Fibroblast of skin of left biceps (primary cell): ENCODE measurements at places on chromosomes 2 and 18.

DNA sequence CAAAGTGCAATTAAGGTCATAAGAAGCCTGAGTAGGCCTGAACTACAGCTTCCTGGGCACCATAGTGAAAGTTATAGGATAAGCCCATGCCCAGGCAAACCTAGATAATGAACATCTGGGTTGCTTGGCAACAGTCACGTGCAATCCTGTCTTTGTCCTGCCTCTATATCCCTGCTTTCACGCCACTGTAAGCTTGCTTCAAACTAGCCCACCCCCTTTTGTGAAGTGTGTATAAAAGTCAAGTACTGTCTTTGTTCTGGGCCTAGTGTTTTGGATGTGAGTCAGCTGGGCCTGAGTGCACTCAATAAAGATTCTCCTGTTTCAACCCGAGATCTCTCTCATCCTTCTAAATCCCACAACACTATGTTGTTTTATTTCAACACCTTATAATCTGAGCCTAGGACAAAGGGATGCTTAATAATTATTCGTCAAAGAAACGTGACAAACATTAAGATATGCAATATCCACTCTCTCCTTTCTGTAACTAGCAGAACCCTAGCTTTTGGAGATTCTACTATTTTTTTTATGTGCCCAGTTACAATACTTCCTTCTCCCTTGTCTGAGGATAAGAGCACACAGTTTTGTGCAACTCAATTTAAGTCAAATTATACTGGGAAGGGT is 927.8 kb downstream of the SUCLG1 start:
- DNase-seq = no peak

- DNase-seq = no peak
Measured at GRCh38 chr2:100992262-100992661, 9.8 kb upstream of the RPL31 start.

DNA sequence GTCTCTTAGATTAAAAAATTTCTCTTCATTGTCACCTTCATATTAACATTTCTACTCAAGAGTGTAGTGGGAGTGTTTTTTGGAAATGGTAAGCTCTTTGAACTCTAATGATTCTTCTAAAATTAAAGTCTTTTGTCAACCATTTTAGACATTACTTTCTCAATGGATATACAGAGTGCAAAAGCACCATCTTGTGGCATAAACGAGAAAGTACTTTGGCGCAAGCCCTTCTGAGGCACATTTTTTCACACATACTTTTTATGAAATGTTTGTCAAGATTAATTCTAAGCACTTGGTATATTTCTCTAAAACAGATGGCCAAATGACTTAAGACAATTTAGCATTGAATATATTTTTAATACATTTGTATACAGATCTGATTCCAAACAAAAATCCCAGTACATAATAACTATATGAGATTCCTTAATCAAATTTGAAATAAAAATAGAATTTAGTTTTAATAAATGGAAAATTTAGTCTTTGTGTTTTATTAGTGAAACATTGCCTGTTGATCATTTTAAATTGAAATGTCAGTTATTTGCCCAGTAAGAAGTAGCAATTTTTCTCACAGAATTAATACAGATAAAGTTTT is 63.3 kb upstream of the GALNT5 start:
- DNase-seq = no peak

DNA sequence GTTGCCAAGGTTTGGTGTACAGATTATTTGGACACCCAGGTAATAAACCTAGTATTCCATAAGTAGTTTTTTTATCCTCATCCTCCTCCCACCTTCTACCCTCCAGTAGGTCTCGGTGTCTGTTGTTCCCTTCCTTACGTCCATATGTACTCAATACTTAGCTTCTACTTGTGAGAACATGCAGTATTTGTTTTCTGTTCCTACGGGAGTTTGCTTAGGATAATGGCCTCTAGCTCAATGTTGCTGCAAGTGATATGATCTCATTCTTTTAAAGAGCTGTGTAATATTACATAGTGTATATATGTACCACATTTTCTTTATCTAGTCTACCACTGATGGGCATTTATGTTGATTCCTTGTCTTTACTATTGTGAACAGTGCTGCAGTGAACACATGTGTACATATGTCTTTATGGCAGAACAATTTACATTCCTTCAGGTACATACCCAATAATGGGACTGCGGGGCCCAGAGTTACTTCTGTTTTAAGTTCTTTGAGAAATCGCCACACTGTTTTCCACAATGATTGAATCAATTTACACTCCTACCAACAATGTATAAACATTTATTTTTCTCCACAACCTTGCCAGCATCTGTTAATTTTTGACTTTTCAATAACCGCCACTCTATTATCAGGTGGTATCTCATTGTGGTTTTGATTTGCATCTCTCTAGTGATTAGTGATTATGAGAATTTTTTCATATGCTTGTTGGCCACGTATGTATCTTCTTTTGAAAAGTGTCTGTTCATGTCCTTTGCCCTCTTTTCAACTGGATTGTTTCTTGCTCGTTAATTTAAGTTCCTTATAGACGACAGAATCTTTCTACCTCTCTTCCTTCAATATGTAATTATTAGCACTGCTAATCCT is 88.0 kb downstream of the MEMO1 start:
- no peak for DNase-seq

GRCh38 chr18:76528477-76529432 is 33.7 kb upstream of the ZNF516 start:
- DNase-seq = no peak

GRCh38 chr18:853471-853870 is 41.4 kb upstream of the YES1 start:
- no peak for DNase-seq

DNA sequence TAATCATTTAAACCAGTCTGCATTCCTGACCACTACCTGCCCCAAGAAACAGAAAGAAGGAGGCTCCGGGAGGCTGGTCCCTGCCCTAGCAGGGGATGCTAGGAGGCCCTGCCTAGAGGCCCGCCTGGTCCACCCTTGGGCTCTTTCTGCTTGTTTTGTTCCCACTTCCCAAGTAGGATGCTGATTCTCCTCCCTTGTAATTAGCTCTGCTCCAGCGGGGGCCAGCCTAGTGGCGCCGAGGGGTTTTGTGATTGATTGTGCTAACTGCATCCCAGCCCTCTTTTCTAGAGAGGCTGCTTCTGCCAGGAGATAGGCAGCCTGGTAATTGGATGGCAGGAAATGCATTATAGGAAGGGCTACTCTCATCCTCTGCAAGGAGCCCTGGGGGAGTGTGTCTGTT is 220.0 kb downstream of the LOXHD1 start:
- DNase-seq = no peak

- no peak for DNase-seq
Measured at GRCh38 chr2:99850084-99850710, 292.2 kb downstream of the AFF3 start.

GRCh38 chr2:122156176-122156890 is 400.9 kb downstream of the TSN start:
- no peak for DNase-seq

DNA sequence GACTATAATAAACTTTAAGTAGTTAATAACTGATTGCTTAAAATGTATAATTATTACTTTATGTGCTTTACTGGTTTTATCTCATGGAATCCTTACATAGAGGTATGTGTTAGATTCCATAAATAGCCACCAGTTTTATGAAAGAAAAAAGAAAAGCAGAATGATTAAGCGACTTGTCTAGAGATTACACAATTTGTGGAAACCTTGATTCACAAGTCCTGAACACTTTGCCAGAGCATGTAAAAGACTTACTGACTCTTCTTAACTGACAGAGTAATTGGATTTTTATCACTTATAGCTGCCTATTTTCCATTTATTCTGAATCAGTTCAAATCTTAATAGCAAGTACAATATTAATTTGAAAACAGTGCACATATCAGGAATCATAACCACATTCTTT is 448.7 kb upstream of the NETO1 start:
- no peak for DNase-seq

- DNase-seq = no peak
Measured at GRCh38 chr18:22250591-22250996, 81.2 kb downstream of the GATA6 start.

GRCh38 chr2:28326469-28326805 is 66.2 kb upstream of the FOSL2 start:
- no peak for DNase-seq

DNA sequence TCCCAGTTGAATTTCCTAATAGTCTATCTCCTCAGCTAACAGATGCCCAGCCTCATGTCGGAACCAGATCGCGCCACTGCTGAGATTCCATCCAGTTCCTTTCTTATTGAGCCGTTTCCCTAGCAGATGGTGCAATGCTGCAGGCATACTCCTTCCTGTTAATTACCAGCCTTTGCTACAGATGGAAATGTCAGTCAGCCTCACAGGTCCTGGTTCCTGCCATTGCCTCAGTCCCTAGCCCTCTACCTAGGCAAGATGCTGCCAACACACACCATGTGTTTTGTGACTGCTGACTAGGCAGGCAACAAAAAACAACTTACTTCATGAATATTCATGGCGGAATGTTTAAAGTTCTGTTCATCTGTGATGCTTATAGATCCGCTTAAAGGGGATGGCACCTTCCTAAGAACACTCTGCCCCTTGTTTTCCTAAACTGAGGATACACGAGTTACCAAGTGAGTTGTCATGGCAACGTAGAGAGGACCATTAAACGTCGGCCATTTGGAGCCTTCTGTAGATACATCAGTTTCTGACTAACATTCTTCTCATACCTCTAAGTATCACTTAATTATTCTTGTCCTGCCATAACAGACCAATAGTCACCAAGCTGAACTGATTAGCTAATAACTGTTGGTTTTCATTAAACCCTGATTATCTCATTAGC is 749.5 kb downstream of the RNF144A start:
- DNase-seq = no peak

DNA sequence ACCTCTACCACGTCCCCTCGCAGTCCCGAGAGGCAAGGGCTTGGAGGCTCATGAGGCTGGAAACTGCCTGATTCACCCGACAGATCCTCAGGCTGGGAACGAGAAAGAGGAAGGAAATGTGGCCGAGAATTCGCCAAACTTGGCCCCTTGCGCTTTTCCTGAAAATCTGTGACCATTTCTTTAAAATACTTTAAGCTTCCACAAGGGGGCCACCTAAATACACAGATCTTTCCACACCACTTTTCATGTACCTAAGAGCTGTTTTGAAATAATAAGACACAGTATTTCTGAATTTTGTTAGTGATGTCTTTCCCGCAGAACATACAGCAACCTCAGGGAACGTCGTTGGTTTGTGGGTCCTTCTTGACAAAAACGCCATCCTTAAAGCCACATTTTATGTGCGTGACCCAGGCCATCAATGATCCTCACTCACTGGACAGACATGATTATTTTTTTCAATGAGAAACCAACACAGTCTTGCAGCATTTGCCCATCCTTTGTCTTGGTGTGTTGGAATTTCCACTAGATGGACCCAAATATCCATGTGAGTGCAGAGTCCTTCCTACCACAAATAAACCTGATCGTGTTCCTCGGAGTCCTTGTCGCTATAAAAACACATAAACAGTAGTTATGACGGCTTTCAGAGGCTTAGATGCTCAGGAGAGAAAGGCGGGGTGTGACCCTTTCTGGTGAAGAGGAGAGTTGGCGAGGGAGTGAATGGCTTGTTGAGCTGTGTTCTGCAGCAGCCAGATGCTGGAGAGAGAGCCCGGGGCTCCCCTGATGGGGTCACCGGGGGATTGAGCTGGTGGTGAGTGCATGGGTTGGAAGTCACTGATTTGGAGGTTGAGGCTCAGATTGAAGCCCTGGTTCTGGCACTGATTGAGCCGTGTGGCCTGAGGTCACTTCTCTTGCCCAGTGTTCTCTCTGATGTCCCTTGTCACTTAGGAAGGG is 25.0 kb downstream of the DCDC2C start:
- DNase-seq = no peak

GRCh38 chr18:55396979-55397378 is 191.0 kb downstream of the TCF4 start:
- DNase-seq = no peak

GRCh38 chr2:198916548-198917080 is 541.1 kb downstream of the SATB2 start:
- no peak for DNase-seq

GRCh38 chr2:85578243-85579180 is 1.1 kb downstream of the VAMP8 start:
- no peak for DNase-seq

- no peak for DNase-seq
Measured at GRCh38 chr2:113080134-113080533, 12.4 kb downstream of the IL1F10 start.

DNA sequence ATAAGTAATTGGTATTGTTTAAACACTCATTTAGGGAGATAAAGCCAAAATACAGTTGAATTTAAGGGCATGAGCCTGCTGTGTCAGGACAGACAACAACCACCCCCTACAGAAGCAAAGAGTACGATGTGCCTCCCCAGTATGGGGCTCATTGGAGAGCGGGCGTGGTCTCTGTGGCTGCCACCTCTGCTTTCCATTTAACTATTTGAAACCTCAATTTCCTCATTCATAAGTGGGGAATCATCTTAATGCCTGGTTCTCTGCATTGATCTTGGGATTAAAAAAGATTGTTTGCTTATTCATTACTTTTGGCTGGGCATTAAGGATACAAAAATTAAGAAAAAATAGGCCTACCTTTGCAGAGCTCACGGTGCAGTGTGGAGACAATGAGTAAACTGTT is 21.4 kb downstream of the KCNS3 start:
- DNase-seq = no peak

DNA sequence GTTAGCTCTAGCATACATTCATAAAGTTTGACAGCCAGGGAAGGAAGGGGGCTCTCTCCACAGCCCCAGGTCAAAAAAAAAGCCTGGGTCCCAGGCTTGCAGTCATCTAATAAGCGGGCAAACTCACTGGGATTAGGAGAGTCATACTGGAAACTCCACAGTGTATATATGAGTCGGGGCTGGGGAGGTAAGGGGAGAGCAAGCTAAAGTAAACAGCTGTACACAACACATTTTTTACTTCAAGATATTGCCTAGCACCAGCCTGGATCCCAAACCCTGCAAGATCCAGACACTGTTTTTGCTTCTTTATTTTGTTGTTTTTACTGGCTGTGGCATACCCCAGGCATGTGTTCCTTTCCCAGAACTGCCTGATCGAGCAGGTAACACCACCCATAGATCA is 291.3 kb upstream of the TANK start:
- DNase-seq = no peak

- DNase-seq = no peak
Measured at GRCh38 chr2:107685421-107685986, 141.2 kb upstream of the RGPD4 start.

DNA sequence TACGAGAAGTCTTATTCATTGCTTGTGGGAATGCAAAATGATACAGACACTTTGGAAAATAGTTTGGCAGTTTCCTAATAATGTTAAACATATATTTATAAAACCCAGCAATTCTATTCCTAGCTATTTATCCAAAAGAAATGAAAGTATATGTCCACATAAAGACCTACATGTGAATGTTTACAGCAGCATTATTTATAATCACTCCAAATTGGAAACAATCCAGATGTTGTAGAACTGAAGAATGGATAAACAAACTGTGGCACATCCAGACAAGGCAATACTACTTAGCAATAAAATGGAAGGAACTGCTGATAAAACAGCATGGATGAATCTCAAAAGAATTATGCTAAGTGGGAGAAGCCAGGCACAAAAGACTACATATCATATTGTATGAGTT is 19.3 kb downstream of the MRPL33 start:
- DNase-seq = no peak

- no peak for DNase-seq
Measured at GRCh38 chr2:106063181-106063580, 130.9 kb downstream of the UXS1 start.

- DNase-seq = no peak
Measured at GRCh38 chr2:190235101-190235500, 84.5 kb downstream of the HIBCH start.

GRCh38 chr2:15980605-15981098 is 40.3 kb downstream of the MYCN start:
- DNase-seq = no peak
